ENCODE measurements at places on chromosomes 11 and 22.

DNA sequence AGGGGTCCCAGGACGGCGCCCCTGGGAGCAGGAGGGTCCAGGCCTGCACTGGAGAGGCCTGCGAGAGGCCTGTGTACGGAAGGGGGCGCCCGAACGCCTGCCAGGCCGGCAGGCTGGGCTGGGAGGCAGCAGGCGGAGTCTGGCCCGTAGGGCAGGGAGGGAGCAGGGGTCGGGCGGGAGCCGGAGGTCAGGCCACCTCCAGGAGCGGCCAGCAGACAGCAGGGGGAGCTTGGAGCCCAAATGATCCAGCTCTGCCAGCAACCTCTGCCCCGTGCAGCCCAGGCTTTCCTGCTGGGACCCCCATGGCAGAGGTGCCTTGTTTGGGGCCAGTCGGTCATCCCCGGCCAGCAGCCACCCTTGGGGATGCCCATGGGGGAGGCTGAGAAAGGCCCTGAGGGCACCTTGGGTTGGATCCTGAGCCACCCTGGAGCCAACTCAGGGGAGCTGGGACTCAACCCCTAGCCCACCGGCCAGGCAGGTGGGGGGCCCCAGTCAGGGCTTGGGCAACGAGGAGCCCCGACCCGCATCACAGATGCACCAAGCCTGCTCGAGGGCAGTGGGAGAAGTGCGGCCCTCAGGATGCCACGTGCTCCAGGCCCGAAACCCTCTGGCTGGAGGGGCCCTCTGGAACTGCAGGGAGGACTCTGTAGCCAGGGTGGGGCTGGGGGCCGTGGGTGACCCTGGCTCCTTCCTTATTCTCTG, 9.6 kb upstream of the SYT8 start:
- peak; percentile 82 for DNase-seq

DNA sequence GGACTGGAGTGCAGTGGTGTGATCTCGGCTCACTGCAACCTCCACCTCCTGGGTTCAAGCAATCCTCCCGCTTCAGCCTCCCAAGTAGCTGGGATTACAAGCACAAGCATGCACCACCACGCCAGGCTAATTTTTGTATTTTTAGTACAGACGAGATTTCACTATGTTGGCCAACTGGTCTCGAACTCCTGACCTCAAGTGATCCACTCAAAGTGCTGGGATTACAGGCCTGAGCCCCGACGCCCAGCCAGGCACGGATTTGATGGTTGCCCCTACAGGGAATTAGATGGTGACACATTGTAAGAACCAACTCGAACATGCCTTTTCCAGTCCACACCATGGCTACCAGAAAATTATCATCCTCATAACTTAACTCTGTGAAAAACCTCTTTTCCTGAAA, 26.8 kb upstream of the RTL6 start:
- no peak for DNase-seq

GRCh38 chr11:103633819-103634590, 402.4 kb upstream of the DDI1 start:
- no peak for DNase-seq

- DNase-seq, result no peak
Measured at GRCh38 chr11:80346353-80347059, 905.7 kb upstream of the TENM4 start.

GRCh38 chr11:120336641-120337354, 585 bp downstream of the ARHGEF12 start:
- peak; percentile 81 for DNase-seq

GRCh38 chr11:73565804-73566203, 32.1 kb downstream of the FAM168A start:
- no peak for DNase-seq

- no peak for DNase-seq
Measured at GRCh38 chr11:57417056-57417455, 9.9 kb downstream of the SLC43A3 start.

DNA sequence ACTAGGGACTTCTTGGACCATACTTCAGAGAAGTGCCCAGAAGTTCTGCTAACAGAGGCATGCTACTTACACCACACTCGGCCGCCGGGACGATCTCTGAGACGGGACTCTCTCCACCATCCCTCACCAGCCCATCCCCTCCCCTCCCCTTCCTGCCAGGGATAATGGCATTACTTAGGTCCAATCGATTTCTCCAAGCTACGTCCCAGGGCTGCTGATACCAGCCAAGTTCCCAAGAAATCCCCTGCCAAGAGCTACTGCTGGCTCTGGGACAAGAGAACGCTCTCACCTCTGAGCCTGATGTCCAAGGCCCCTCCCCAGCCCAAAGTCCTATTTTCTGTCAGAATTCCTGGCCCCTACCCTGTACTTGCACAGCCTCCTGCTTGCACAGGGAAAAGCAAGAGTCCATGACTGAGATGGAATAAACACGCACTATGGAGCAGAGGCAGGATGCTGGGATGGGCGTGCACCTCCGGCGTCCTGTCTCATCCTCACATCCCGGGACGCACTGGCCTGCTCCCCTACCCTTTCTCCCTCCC, 42.7 kb downstream of the GDPD5 start:
- DNase-seq, result no peak

DNA sequence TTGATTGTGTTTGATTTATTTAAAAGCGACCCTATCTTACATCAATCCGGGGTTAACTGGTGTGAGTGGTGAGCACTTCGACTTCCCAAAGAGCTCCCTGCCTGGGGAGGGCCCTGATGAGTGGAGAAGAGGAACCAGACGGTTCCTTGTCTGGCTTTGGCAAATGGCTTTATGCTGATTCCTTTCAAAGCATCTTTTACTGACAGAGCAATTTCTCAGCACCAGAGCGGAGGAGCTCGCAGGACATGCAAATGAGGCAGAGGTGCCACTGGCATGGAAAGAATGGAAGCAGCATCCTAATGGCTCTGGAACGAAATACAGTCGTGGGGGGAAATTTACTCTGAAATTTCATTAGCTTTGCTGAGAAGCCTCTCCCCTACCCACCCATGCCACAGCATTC, 410.9 kb upstream of the B3GAT1 start:
- no peak for DNase-seq

DNA sequence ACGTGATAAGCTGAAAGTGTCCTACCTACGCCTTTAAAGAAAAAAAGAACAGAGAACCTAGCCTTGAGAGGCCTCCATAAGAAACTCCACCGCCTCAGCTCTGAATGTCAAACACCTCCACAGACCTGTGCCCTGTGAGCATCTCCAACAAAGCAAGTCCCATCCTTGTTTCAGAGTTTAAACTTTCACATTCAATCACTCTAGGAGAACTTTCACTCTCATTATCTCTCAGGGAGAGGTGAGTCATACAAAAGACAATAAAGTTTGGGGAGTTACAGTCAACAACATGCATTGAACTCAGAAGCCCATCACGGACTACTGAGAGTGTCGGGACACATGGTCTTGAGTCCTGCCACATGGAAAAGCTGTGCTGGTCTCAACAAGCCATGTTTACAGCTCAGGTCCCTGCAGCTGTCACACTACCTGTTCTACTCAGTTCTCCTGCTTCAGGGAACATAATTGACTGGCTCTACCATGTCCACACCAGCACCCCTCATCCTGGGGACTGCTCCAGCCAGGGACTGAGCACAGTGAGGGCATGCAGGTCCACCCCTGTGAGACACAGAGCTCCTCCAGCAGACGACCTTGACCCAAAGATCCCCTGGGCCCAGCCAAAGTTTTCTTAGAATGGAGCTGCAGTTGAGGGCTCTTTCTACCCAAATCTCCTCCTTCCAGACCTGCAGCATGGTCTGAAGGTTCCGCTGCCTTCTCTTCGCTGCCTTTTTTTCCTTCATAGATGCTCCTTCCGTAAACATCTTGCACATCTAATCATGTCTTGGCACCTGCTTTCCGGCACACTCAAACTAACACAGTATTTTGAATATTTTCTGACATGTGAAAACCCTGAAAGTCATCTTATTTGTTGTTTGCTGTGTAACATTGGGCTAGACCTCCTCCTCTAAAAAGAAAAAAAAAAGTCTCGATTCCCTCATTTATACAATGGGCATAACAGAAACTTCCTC, 114.9 kb downstream of the ETS1 start:
- DNase-seq, result peak; percentile 36

GRCh38 chr22:17907748-17908051, 116.7 kb downstream of the MICAL3 start:
- DNase-seq, result no peak

DNA sequence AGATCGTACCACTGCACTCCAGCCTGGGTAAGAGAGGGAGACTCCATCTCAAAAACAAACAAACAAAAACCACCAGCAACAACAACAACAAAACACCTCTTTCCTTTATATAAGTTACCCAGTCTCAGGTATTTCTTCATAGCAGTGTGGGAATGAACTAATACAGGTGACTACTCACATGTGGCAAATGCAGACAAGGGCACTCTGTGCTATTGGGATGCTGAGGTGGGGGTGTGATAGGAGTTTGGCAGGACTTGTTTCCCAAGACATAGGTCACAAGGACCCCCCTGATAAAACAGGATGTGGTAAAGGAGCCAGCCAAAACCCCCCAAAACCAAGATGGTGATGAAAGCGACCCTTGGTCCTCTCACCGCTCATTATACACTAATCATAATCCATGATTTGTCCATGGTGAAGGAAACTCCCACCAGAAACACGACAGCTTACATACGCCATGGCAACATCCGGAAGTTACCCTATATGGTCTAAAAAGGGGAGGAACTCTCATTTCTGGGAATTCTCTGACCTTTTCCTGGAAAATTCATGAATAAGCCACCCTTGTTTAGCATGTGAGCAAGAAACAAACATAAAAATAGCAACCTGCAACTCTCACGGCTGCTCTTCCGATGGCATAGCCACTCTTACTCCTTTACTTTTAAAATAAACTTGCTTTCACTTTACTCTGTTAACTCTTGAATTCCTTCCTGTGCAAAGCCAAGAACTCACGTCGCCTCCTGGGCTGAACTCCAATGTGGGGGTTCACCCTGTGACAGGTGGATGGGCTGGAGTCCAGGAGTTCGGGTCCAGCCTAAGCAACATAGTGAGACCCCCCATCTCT, 18.8 kb upstream of the INCENP start:
- DNase-seq, result no peak

DNA sequence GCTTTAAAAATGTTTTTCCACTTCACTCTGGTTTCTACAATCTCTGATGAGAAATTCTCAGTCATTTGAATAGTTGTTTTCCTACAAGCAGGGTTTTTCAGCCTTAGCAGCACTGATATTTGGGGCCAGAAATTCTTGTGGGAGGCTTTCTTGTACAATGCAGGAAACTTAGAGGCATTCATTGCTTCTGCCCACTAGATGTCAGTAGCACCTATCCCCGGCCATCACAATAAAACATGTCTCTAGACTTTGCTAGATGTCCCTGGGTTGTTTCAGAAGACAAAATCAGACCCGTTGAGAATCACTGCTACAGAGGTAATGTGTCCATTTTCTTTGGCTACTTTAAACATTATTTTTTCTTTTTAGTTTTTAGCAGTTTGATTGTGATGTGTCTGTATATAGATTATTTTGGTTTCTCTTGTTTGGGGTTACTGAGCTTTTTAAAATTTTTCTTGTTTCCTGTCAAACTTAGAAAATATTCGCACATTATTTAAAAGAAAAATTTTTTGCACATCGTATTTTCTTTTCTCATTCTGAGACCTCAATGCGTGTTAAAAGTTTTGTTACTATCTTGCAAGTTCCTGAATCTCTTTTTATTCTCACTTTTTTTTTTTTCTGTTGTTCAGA, 60.8 kb upstream of the CCDC179 start:
- DNase-seq, result no peak

DNA sequence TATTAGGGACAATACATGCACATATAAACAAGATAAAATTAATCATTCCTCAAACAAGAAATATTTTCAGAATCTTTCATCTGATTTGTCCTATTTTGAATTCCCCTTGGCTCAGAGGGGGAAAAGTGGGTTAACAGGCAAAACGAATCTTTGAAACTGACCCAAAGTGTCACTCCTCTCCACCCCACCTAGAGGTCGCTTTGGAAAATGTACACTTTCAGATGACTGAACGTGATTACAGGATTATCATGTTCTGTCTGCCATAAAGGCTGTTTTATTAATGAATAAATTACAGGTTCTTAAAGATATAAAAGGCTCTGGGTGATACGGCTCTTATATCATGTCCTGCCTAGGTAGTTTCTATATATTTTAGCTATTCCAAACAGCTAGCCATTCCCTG, 1735.0 kb downstream of the LRRC4C start:
- no peak for DNase-seq

DNA sequence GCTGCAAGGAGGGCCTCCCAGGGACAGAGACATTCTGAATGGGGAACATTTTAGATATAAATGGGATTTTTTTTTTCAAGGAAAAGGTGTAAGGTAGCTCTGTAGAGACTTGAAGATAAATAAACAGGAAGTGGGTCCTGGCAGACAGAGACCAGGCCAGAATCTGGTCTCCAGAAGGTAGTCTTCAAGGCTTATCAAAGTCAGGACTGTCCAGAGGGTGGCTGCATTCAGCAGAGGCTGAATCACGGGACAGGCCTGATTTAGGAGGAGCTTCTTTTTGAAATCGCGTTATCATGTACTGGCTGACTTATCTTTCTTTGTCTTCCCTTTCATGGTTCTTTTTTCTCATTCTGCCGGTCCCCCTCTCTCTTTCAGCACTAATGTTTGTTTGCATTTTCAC, 542.9 kb downstream of the NTM start:
- DNase-seq, result no peak

- peak; percentile 86 for DNase-seq
Measured at GRCh38 chr11:69888483-69889181, 69.4 kb upstream of the FGF3 start.

DNA sequence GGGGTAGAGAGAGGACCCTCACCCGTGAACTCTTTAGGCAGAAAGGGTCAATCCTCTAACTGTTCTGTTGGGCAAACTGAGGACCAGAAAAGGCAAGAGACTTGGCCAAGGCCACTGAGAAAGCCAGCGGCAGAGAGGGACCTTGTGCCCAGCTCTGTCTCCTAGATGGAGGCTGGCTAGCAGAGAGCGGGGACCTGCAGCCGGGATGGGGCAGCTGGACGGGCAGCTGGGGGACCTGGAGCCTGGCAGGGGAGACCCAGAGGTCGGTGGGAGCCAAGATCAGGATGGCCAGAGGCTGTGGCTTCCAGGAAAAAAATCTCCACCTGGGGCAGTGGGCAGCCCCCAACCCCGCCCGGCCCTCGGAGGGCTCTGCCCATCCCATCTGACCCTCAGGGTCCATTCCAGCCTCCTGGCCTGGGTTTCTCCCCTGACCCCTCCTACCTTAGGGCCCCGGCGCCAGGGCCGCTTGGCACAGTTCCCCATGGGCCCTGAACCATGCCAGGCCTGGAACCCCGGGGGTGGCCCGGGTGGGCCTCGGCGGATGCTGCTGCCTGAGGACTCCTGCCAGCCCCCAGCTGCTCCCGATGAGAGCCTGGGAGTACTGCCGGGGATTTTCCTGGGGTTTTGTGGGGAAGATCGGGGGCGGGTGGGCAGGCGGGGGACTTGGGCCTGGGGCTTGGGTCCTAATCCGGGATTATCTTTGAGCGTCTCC, at the start of gene CABP2:
TSS of gene CABP2 (minus strand) at position 603 of the 712 bp plus-strand sequence. CDS start at position 483, 120 bp downstream.
- DNase-seq, result no peak
